Activated CD8-positive, alpha-beta memory T cell treated with anti-CD3 and anti-CD28 coated beads, Interleukin-2, amount 50 U/mL, for 48 hours (primary cell): ENCODE measurements at places on chromosomes 7 and 10.

DNA sequence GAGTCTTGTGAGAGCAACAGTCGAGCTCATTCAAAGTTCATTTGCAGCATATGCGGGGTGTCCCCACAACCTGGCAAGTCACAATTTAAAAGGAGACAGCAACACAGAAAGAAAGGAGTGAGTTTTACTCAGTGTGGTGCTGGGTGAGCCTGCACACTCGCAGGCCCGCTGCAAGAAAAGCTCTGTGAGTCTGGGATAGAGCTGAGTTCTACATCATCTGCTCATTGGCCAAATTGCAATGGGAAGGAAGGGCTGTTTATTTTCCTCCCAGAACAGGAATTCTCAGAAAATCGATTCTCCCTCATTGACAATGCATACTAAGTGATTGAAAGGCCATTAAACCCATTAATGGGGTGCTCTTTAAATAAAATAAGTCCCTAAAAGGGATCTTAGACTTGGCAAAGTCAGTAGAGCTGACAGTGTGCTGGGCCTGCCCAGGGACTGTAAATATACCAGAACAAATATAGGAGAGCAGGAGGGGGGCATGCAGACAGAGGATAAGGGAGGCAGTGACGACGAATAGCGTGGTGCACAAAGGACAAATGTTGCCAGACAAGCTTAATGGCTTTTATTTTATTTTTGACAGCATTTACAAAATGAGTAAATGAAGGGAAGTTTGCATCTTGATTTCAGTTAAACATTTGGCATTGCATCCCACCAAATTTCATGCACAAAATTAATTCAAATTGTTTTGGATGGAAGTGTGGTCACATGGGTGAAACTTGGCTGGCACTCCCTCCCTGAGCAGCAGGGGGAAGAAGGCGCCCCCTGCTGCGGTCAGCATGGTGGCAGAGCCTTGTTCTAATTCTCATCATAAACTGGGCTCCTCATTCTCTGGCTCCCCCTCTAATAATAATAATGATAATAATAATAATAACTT is 215.7 kb downstream of the SNX10 start:
- DNase-seq = no peak

DNA sequence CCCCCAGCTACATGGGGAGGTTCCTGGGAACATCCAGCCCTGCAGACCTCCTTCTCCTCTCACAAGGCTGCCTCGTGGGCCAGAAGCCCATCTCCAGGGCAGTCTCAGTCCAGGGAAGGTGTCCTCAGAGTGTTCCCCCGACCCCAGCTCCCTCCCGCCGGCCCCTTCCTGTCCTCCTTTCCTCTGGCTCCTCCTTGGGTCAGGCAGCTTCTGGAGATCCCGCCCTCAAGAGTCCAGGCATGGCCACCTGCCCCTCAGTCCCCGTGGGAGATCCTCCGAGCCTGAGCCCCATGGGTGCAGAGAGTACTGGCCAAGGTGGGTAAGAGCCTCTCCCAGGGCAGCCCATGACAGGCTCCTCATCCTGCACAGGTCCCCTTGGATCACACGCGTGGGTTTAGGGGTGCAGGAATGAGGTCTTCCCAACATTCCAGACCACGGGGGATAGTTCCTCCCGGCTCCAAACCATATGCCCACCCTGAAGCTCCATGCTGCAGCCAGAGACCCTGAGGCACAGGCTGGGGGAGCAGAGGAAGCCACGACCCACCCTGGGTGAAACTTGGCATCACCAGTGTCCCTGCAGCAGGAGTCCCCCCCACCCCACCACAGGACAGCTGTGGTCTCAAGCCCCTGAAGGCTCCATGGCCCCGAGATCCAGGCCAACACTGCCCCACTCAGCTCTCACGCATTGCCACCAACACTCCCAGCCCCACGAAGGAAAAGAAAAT is 65.5 kb downstream of the OAT start:
- peak; percentile 36 for DNase-seq

GRCh38 chr7:28378574-28379149 is 33.7 kb upstream of the CREB5 start:
- DNase-seq = no peak

- DNase-seq = no peak
These were observed 4.8 kb downstream of the GRIFIN start for GRCh38 chr7:2471396-2471795.

DNA sequence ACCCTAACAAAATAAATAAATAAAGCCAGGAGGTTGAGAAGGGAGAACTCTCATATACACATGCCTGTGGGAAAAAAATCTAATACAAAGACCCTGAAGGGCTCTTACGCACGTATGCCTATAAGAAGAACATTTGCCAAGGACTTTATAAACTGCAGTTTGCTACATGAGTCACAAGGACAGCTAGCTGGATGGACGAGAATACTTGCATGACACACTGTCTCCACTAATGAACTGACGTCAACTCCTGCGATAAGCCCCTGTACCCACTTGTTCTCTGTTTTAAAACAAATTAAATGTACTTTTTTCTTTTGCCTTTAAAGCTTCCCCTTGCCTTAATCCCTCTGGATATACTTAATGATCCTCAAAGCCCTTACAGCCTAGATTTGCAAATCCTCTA is 374.6 kb upstream of the GHITM start:
- no peak for DNase-seq
